Activated naive CD4-positive, alpha-beta T cell treated with Interleukin-2 at 50 U/mL for 16 hours (primary cell): ENCODE measurements at places on chromosomes 12 and 14.

- DNase-seq = no peak
Measured at GRCh38 chr14:36344211-36344610, 23.8 kb upstream of the MBIP start.

GRCh38 chr12:130204541-130204953, 42.3 kb downstream of the FZD10 start:
- no peak for DNase-seq

DNA sequence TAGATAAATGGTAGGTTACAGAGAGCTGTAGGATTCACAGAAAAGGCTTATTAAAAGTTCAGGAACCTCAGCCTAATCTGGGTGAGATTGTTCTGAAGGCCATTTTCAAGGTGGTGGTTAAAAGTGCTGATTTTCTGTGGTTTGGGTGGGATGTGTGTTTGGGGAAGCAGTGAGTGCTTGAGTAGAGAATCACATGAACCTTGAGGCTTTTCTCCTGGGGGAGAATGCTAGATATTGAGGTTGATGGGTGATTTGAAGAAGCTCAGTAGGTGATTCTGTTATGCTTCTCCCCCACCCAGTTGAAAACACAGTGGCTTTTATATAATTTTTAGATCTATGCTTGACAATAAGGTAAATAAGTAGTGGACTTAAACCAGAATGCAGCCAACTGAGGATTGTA, 420.9 kb downstream of the PCNX1 start:
- no peak for DNase-seq

GRCh38 chr14:75315144-75315543, 36.5 kb downstream of the FOS start:
- no peak for DNase-seq

- no peak for DNase-seq
Measured at GRCh38 chr12:44703182-44703910, 172.8 kb downstream of the NELL2 start.

DNA sequence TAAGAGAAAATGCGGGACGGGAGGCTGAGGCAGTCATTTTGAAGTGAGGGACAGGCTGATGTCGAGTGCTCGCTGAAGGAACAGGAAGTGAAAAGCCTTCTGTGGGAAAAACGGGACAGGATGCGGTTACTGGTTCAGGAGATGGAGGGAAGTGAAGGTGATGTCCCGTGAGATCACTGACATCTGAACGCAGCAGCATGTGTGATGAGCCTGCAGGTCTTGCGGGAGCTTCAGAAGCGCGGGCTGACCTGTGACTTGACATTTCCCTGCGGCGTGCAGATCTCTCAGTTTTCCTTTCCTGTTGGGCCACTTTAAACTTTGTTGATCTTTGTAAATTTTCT, 77.8 kb downstream of the DDX51 start:
- DNase-seq = peak; percentile 12

- DNase-seq = no peak
Measured at GRCh38 chr12:109703684-109704083, 9.9 kb upstream of the FAM222A start.

GRCh38 chr14:34157651-34158050, 206.8 kb upstream of the EGLN3 start:
- no peak for DNase-seq

GRCh38 chr14:101074196-101075024, 170.9 kb upstream of the RTL1 start:
- no peak for DNase-seq

DNA sequence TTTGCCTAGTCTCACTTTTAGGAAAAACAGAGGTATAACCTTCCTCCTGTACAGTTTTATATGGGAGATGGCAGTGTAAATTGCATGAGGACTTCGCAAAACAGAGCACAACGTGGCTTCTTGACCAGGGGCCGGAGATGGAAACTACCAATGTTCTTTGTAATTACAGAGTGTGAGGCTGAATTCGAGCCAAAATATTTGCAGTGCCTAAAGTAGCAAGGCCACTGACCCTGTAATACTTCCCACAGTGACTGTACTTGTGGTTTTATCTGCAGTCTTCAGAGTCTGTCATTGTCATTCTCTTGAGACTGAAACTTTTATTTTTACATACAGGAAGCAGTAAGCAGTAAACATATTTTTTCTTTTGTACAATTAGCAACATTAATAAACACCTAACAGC, 98.9 kb downstream of the RERG start:
- no peak for DNase-seq

DNA sequence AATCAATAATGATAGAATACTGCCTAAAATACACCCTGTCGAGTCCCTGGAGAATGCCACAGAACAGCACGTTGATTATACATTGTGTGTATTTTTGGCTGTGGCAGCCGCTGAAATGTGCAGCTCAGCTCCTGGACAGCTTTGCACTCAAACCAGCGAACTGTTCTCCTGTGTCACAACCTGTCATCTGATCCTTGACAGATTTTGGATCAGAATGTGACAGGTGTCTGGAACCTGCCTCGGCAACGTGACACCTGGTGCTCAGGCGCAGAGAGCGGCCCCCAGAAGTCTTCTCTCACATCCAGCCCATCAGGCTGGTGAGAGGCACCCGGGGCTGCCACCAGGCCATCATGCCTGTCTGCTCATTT, 19.3 kb downstream of the MVK start:
- DNase-seq = no peak

DNA sequence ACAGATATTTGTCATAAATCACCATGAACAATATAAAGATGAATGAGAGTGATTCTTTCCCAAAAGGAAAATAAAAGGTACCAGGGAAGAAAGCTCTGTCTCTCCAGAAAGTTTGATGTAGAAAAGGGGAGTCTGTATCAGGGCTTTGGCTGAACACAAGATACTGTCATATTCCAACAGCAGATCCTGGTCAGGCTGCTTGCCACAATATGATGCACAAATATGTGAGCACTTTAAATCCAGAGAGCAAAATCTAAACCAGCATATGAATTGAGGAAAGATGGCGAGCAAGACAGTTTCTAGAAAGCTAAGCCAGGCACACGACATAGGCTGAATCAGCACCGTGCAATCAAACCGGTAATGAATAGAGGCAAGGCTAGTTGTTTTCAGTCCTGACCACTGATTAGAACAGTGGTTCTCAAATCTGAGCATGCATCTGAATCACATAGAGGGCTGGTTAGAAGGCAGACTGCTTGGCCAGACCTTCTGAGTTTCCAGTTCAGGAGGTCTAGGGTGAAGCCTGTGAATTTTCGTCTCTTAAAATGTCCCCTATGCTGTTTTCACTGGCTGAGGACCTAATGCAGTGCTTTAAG, 60.7 kb downstream of the PLCZ1 start:
- no peak for DNase-seq

DNA sequence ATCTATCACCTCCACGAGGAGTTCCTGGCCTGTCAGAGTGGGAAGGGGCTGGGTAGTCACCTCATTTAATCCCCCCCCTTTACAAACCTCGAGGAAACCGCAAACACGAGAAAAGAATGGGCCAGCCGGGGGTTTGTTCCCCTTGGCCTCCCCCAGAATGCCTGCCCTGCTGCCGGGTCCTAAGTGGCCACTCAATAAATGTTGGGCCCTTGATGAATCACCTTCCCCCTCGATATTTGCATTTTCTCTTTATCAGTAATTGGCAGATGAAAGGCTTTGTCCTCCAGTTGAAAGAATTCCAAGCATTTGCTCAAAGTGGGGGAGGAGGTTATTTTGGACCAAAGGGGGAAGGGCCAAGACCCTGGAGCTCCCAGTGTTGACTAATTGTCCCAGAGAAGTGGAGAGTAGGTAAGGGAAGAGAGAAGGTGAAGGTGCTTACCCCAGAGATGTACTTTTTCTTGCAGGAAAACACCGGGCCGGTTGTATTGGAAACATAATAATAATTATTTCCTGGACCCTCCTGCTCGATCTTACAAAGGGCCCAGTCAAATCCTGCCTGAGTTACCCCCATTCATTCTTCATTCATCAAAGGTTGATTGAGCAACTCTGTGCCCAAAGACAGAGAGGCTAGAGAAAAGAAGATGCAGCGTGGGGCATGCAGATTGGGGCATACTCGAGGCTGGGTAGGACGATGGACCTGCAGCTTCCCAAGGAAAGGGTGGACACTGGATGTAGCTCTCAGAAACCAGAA, 1.9 kb upstream of the KDM2B start:
- DNase-seq = no peak

- no peak for DNase-seq
Measured at GRCh38 chr14:54549862-54550261, 17.1 kb upstream of the SAMD4A start.

DNA sequence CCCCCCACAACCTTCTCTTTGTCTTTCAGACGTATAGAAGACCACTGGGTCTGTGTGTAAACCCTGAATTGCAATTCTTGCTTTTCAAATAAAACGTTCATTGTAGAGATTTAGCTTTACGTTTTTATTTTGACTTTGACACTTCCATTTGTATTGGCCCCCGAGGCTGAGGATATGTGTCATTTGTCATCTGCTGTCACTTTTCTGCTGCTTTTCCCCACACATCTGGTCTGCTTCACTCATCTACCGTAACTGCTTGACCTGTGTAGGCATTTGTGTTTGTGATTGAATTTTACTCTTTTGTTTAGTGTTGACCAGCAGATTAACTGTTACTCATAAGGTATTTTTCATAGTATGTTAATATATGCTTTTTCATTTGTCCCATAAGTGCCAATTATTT, 157.2 kb upstream of the SYT10 start:
- no peak for DNase-seq

DNA sequence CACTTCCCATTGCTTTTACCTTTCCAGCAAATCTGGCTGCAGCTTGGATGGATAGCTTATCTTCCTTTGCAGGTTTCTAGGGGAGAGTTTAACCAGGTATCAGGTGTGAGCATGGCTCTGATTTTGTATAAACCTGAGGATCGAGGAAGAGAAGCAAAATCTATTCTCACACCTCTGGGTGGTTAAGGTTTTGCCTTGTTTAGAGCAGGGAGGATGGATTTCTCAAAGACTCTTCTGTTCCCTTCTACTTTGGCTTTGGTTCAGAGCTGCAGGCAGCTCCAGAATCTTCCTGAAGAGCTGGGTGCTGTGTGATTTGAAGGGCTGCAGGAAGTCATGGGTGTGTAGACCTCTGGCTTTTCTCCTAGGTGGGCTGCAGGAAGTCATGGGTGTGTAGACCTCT, 1.7 kb downstream of the JDP2 start:
- DNase-seq = no peak

- no peak for DNase-seq
Measured at GRCh38 chr12:94157181-94157580, 8.8 kb downstream of the PLXNC1 start.

DNA sequence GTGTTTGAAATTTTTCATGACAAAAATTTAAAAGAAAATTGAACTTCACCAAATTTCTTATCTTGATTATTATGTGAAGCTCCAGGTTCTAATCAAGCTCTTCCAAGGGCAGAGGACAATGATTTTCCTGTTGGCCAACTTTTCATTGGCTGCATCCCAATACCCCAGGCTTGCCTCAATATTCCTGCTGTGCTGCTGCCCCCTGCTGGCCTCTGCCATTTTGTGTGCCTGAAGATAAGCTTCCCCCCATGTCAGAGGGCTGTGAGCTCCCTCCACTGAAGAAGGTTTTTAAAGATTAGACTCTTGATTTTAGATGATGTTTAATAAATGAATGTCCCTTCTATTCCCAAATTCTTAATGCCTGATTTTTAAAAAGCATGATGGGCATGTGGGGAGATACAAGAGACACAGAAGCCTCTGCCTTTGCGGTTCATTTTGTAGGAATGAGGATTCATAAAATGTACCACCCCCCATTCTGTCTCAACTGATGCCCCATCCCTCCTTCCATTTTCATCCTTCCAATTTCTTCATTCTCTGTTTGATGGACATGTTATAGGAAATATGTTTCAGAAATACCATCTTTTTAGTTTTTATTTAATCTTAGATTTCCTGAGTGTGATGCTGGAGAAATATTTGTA, 76.7 kb upstream of the RGS6 start:
- DNase-seq = peak; percentile 43

- peak; percentile 22 for DNase-seq
Measured at GRCh38 chr12:130880411-130880885, 8.6 kb downstream of the RAN start.

DNA sequence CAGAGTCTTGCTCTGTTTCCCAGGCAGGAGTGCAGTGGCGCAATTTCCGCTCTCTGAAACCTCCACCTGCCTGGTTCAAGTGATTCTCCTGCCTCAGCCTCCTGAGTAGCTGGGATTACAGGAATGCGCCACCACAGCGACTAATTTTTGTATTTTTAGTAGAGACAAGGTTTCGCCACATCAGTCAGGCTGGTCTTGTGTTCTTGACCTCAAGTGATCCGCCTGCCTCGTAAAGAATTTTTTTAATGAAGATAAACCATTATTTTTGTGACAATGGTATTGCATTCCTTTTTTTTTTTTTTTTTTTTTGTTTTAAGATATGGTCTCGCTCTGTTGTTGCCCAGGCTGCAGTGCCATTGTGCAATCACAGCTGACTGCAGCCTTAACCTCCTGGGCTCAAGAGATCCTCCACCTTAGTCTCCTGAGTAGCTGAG, 25.8 kb downstream of the ACVR1B start:
- no peak for DNase-seq

- DNase-seq = no peak
Measured at GRCh38 chr14:83847102-83847501, 1682.8 kb upstream of the FLRT2 start.

GRCh38 chr12:57899010-57899662, 42.2 kb upstream of the ATP23 start:
- peak; percentile 83 for DNase-seq

DNA sequence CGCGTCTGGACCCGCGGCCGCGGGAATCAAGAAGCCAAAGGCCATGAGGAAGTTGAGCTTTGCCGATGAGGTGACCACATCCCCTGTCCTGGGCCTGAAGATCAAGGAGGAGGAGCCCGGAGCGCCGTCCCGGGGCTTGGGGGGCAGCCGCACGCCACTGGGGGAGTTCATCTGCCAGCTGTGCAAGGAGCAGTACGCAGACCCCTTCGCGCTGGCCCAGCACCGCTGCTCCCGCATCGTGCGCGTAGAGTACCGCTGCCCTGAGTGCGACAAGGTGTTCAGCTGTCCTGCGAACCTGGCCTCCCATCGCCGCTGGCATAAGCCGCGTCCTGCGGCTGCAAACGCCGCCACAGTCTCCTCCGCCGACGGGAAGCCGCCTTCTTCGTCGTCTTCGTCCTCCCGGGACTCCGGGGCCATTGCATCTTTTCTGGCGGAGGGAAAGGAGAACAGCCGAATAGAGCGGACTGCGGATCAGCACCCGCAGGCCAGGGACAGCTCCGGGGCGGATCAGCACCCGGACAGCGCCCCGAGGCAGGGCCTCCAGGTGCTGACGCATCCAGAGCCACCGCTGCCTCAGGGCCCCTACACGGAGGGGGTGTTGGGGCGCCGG, 1.0 kb downstream of the INSM2 start:
- DNase-seq = peak; percentile 73
